ENCODE measurements at places on chromosomes 3 and 15.

DNA sequence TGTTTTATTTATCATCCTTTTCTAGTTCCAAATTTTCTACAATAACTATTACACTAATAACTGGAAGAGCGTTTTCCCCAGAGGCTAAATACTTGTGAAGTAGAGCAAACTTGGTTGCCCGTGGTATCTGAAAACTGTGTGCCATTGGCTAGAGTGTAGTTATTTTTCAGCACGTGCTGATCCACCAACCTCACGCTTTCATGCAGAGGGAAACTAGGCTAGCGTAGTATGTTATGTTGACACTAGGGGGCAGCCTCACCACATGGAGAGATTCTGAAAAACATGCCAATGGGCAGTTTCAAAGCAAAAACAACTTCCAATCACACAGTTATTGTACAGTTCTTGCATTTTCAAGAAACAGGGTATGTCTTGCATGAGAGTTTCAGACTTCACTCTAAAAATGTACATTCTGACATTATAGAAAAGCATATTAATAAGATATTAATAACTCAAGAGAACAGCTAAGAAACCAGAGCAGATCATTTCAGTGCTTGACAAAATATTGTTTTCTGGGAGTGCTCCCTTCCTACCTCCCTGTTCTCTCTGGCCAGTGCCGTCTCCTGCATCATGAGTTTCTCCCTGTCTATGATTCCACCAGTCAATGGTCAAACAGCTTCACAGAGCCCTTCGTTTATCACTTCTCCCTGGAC lies 39.7 kb downstream of the SPATA12 start:
- peak; percentile 75 for DNase-seq

DNA sequence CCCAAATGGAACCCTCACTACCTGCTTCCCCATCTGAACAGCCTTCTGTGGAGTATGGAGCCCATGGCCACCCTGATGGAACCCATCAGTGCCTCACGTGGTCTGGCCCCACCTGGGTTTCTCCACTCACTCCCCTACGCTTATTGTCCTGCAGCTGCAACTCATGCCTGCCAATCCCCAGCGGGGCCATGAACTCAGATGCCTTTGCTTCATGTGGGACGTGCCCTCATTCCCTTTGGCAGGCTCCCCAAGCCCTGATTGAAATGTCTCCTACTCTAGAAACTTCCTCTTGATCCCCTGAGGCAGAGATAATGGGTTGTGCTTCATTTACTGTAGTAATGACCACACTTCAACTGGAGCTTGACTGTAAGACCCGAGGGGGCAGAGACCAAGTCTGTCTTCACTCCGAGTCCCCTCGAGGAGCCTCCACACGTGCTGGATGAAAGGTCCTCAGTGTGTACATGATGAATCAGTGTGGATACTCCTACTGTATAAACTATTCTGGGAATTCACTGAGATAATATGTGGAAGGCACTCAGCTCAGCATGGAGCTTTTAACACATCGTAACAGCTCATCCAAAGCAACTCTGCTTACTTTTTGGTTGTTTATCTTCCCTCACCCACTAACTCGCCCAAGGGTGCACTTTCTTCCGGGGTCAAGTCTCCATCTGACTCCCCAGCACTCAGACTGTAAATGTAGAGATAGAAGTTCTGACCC lies 232.8 kb upstream of the BHLHE40 start:
- DNase-seq = no peak

- peak; percentile 8 for DNase-seq
Measured at GRCh38 chr3:17905996-17906395, 163.6 kb upstream of the TBC1D5 start.

DNA sequence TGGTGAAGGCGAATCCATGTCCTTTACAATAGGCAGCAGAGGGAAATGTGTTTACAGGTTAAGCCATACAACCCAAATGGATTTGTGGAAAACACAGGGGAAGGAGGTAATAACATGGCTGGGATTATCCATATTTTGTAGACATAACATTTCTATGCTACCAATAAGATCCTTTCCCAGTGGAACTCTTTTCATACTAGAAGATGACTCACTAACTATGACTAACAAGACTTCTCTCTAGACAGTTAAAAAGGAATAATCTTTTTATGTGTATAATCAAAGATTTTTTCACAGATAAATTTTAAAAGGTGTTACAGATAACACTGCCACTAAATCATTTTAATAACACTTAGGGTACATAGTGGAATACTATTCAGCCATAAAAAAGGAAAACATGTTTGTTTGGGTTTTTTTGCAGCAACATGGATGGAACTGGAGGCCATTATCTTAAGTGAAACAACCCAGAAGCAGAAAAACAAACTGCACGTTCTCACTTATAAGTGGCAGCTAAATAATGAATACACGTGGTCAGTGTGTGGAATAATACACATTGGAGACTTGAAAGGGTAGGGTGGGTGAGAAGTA lies 39.6 kb downstream of the VPS13C start:
- DNase-seq = peak; percentile 29

GRCh38 chr3:50370594-50370993 lies 11.3 kb upstream of the TMEM115 start:
- DNase-seq = peak; percentile 42

DNA sequence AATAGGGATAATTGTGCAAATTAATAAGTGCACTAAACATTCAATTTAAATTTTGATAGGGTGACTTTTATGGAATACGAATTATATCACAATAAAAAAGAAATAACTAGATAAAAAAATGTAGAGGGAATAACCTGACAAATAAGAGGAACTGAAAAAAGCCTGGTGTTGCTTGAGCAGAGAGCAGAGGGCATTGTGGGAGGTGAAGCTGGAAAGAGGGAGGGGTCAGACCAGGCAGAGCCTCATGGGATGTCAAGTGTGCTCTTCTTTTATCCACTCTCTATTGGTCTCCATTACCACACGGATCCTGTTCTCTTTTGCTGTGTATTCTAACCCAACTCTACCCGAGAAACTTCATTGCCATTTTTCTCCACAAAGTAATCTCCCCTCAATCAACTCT lies 264.0 kb upstream of the CRBN start:
- no peak for DNase-seq

DNA sequence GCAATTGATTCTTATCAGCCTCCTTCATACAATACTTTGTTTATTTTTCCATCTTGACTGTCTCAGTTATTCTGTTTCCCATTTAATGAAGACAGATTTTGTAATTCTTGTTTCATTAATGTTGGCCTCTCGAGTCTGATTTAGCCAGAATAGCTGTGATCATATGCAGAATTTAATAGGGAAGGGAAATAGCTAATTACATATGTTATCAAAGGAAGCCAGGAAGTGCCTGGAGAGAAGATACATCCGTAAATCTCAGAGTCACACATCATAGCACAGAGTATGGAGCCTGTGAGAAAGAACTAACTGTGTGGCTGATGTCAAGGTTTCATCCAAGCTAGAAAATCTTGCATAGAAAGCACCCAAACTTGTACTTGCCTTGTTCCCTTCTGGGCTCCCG lies 288.9 kb upstream of the SLCO3A1 start:
- DNase-seq = no peak

GRCh38 chr3:143629726-143630125 lies 218.5 kb downstream of the SLC9A9 start:
- no peak for DNase-seq

- DNase-seq = no peak
Measured at GRCh38 chr3:186818516-186818915, 12.2 kb upstream of the RFC4 start.

DNA sequence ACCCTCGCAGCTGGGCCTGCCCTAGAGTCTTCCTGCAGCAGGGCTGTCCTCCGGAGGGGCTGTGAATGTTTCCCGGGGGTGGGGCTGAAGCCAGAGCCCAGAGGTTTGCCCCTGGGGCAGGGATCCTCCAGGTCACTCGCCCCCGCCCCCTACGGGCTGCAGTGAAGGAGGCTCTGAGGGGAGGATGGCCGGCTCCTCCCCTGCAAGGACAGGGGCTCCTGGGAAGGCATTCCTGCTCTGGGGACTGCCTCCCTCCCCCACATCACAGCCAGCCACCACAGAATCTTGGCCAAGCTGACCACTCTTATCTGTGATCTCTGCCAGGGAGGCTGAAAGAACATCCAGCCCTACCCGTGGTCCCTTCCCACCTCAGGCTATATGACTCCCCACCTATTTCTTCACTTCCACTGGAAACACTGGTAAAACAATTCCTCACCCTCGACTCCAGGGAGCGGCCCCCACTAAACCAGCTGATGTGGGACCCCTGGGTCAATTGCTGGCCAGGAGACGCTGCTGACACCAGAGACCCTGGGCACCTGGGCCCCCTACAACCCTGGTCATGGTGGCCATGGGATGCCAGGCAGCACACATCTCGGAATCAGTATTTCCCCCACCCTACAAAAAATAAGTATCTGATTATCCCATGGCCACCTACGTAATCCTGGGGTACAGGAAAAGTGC lies 66.0 kb downstream of the HMCES start:
- no peak for DNase-seq

- peak; percentile 5 for DNase-seq
Measured at GRCh38 chr3:146968204-146968651, 363.1 kb upstream of the PLSCR5 start.

GRCh38 chr3:59751606-59752005 lies 701.8 kb upstream of the CFAP20DC start:
- no peak for DNase-seq

GRCh38 chr15:62618846-62619504 lies 423.6 kb upstream of the TPM1 start:
- no peak for DNase-seq

- no peak for DNase-seq
Measured at GRCh38 chr3:169848741-169849140, 21.0 kb downstream of the LRRC31 start.

DNA sequence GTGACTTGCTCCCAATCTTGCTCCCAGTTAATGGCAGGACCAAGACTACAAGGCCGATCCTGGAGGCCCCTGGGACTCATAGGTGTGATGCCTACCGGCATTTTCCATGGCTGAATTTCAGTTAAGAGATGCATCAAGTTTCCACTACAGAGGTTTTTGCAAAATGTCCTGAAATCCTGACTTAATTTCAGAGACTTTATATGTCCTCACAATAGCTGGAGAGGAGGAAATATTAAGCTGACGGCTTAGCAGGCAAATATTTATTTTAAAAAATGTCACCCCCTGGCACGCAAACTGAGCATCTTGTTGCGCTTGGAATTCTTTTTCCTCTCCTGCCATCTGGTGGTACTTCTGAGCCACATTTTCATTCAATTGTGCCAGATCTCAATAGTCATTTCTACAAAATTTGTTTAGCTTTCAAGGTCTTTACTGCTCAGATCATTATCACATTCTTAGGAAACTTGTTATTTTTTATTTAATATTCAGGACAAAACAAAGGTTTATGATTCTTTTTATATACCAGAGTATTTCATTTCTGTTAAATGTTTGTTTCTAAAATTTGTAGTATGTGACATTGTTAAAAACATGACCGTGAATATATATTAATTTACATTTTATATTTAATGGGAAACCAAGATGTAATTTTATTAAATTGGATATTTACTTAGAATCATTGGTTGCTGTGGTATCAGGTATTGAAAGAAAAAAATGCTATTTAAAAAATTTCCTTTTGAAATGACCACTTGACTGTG lies 189.2 kb upstream of the THRB start:
- peak; percentile 72 for DNase-seq

- no peak for DNase-seq
Measured at GRCh38 chr3:13012221-13012691, 61.0 kb downstream of the IQSEC1 start.

DNA sequence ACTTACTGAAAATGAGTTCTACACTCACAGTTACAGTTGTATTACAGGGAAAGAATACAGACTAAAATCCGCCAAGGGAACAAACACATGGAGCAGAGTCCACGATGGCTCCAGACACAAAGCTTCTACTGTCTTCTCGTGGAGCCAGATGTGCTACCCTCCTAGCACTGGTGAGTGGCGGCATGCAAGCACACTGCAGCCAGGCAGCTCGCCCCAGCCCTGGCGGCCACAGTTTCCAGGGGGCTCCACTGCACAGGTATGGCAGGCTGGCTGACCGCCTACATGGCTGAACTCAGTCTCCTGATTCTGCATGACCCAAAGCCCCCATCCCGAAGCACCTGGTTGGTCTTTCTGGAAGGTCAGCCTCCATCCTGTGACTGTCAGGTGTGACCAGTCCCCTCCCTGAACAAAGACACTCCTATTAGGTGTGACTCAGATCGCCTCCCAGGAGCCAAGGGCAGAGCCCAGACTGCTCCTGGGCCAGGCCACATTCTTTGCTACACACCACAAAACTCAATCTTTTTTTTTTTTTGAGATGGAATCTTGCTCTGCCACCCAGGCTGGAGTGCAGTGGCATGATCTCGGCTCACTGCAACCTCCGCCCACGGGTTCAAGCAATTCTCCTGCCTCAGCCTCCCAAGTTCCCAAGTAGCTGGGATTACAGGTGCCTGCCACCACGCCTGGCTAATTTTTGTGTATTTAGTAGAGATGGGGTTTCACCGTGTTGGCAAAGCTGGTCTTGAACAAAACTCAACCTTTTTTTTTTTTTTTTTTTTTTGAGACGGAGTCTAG lies 51.5 kb downstream of the CFAP92 start:
- peak; percentile 37 for DNase-seq

GRCh38 chr3:98557324-98558010 lies 25.7 kb downstream of the GPR15 start:
- DNase-seq = peak; percentile 65

DNA sequence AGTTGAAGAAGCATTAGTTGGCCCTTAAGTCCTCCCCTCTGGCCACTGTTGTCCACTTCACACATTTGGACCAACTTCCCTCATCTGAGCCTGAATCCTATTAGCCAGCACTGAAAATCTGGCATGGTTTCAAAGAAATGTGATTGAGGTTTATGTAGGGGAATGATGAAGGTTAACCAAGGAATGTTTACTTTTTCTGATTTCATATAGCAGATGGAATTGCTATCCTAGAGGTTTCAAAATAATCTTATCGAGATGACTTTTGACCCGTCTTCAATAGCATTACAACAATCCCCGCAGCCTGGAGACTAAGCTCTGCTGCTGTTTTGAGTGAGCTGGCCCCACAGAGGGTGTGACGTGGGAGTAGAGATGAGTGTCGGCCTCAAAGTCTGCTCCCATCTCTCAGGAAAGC lies 200.8 kb upstream of the IL12A start:
- DNase-seq = peak; percentile 65

DNA sequence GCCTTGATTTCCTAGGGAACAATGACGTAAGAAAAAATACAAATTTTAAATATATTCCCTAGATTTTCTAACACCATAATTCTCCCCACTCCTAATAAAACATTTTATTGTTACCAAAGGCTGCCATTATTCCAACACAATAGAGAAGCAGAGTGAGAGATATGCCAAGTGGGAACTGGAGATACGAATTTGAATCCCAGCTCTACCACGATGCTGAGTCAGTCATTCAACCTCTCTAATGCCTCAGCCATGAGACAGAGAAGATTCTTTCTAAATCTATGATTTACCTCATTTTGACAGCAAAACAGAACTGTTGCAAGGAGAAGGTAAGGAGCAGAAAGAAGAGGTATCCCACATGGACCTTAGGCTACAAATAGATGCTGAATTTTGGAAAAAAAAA lies 112.5 kb downstream of the IGF2BP2 start:
- DNase-seq = peak; percentile 33

GRCh38 chr15:91021516-91022074 lies 799 bp downstream of the VPS33B start:
- peak; percentile 72 for DNase-seq

DNA sequence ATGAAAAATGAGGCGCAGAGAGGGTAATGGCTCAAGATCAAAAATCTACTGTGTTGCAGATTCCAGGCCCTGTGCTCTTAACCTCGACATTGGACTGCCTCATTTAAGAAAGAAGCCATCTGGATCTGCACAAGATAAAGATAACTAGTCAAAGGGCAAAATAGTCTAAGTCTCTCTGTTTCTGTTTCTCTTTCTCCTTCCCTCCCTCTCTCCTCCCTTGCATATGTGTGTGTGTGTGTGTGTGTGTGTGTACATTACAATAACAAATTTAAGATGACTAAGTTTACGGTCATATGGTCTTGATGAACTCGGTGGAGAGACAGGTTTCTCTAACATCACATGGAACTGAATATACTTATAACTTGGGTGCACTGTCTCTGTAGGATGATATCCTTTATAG lies 69.2 kb downstream of the MEIS2 start:
- peak; percentile 51 for DNase-seq

Data from epithelial cell of esophagus (primary cell).